ENCODE measurements at places on chromosomes 13 and 19. TPM values are rescaled to one million over a fixed set of nuclear protein-coding genes. Genes with fewer than 3 reads are reported as not detected.

Gene PRSS57
- total RNA-seq = not detected

Gene KRTDAP
- total RNA-seq = 2.0 TPM

Gene TRPM4
- 41.5 TPM for total RNA-seq

Gene ZNF471
- total RNA-seq = not detected

Gene MEIOSIN
- total RNA-seq = not detected

Gene SLC17A7
- total RNA-seq = 0.19 TPM

Gene MAG
- 2.1 TPM for total RNA-seq

Gene NRTN
- total RNA-seq = 5.4 TPM

DNA sequence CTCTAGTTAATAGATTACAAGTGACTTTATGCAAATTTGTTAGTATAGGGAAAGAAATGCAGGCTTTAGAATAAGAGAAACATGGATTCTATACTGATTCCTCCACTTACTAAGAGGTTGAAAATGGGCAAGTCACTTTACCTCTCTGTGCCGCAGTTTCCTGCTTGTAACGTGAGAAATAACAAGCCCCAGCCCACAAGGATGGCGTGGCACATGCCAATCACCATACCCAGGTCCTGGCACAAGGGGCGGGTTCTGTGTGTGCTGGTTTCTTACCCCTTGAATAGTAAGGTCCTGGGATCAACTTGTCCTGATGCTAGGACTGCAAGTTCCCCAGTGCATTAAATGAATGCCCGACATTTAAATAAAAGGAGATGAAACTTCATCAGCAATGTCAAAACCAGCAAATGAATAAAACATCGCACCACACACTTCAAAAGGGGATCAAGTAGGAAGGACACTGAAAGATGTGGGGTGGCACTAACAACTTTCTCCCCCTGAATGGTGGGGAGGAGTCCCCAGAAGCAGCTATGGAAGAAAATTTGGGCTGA is 7.9 kb upstream of the SIGLEC9 start:
- no peak for DNase-seq

DNA sequence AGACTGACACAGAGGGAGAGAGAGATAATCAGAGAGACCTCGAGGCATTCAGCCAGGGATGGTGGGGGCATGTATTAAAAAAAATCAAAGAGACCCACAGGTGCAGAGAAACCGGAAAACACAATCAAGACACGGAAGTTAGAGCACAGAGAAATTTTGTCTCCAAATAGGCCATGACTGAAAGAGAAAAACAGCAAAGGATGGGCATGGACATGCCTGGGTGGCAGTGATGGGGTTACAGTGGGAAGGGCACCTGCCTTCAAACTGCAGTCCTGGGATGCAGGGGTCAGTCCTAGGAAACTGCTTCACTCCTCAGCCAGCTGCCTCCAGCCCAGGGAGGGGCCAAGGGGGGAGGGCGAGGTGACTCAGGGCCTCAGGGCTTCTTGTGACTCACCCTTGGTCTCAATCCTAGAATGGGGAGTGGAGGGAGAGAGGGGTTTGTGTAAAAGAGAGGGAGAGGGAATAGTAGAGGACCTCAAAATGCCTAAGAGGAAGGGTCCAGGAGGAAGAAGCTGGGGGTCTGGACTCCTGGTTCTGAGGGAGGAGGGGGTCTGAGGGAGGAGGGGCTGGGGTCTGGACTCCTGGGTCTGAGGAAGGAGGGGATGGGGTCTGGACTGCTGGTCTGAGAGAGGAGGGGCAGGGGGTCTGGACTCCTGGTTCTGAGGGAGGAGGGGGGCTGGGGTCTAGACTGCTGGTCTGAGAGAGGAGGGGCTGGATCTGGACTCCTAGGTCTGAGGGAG is 3.6 kb upstream of the KCNN4 start:
- DNase-seq = no peak

DNA sequence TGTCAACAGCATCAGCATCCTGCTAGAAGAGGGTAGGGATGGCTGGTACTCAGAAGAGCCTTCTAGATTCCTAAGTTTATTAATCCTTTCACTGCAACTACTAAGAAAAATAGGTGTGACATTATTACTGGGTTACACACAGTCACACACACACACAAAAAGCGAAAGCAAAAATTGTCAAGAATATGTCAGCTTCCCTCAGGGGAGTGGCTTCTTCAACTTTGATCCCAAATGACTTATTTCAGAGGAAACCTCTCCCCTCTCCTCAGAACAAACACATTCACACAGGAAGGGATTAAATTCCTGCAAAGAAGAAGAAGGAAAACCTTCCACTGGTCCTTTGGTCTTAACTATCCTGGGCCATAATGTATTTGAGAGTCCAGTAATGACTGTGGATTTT is 20.1 kb upstream of the IGFL1 start:
- no peak for DNase-seq

GRCh38 chr19:6801485-6802086 is 29.1 kb downstream of the VAV1 start:
- DNase-seq = no peak

GRCh38 chr13:25169951-25170553 is 2.0 kb downstream of the AMER2 start:
- DNase-seq = no peak

- no peak for DNase-seq
Measured at GRCh38 chr13:27269114-27269665, 1.4 kb upstream of the RASL11A start.

DNA sequence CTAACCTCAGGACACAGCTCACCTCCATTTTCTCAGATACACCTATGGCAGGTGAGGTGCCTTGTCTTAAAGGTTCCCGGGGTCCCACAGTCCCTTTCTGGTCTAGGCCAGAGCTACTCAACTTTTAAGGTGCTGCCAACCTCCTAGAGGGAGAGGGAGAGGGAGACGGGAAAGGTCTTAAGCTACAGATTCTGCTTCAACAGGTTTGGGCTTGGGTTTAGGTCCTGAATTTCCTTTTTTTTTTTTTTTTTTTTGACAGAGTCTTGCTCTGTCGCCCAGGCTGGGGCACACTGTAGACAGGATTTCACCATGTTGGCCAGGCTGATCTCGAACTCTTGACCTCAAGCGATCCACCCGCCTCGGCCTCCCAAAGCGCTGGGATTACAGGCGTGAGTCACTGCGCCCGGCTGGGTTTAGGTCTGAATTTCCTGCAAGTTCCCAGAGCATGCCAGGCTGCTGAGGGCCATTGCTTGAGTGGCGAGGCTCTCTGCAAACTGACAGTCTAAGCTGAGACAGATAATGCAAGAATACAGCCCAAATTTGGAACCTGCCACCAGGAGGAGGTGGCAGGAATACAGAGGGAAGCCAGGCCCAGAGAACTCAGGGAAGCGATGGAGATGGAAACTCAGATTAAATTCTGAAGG is 7.8 kb upstream of the SYCN start:
- DNase-seq = no peak

- DNase-seq = no peak
Measured at GRCh38 chr19:51327066-51328001, 14.6 kb downstream of the VSIG10L start.

- DNase-seq = no peak
Measured at GRCh38 chr13:50198508-50198907, 183.3 kb downstream of the KCNRG start.

DNA sequence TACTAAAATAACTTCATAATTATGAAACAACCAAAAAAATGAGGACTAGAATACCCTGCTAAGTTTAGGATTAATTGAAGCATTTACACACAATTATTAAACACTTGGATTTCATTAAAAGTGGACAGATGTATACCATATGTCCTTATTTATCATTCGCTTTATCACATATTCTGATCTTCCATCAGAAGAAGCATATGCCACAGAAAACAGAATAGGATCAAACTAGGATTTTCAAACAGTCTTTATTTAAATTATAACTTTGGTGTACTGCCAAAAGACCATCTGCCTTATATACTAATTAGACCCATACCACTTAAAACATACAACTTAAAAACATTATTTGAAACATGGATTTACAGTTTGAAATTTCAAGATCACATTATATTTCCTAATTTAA is 727.1 kb upstream of the KLHL1 start:
- DNase-seq = no peak

DNA sequence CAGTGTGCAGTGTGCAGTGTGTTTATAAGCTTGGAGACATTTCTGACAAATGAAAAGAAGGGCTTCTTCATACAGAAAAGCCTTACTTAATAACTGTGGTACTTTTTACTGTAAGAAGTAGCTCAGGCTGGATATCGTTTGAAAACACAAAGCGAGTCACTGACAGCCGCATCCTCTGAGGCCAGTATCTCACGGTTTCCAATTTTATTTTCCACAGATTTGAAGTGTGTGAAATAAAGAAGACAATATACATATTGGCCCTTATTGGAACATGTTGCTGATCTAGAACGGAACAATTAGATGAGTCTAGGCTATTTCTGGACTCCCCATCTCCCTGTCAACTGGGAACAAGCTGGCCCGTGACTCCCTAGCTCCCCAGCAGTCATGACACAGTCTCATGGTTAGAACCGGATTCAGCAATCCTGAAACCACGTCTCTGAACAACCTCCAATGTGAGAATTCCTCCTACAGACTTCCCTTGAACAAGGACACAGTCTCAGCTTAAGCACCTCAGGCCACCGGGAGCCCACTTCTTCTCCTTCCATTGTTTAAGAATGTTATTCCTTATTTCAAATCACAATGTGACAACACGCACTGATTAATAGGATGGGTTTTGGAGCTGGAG is 484.5 kb downstream of the COG6 start:
- DNase-seq = no peak

DNA sequence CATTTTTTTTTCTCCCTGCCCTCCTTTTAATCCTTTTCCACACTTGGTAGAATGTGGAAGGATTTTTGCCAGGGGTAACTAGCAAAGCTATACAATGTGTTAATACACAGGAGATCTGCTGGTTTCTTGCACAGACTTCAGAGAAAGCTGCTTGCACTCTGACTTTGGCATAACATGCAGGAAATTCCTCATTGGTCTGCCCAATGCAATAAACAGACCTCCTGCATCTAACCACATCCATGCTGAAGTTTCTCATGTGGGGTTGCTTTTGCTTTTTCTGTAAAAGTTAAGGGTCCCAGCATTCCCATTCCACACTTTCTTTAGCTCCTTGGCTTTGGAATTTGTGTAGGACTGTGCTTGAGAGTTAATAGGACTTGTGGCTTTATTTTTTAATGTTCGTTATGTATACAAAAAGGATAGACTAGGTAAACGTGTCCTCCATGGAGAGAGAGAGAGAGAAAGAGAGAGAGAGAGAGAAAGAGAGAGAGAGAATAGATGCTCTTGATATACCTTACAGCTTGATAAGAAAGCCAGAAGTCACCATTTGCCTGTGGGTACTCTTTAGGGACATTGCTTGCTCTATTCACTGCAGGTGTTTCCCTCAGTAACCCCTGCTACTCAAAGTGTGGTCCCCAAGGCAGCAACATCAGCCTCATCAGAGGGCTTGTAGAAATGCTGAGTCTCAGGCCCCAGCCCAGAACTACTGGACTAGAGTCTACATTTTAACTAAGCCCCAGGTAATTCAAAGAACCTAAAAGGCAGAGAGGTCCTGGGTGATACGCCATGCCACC is 170.5 kb downstream of the SHISA2 start:
- no peak for DNase-seq

DNA sequence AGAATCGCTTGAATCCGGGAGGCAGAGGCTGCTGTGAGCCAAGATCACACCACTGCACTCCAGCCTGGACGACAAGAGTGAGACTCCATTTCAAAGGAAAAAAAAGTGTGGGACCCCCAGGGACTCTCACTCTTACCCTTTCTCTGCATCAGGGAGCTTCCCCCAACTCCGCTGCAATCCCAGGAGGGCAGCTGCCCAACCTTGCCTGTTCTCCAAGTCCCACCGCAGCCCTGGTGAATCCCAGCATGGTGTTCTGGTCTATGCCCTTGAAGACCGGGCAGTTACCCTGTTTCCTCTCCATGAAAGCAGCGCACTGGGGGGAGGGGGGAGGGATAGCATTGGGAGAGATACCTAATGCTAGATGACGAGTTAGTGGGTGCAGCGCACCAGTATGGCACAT is 35.7 kb upstream of the DPRX start:
- DNase-seq = no peak

DNA sequence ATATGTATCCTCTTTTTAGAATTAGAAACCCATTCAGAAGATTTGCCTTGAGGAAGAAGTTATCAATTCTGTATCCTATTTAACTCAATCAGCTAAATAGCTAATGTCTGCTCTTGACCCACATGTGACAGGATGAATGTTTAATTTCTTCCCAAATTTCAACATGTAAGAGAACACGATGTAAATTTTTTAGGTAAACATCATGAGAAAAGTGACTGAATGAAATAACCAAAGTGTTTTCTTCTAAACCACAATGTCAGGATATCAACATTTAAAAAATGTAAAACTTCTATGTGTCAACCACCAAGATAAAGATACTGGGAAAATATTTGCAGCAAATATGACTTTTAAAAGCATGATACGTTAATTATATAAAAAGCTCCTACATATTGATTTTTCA is 302.4 kb downstream of the DCT start:
- no peak for DNase-seq

DNA sequence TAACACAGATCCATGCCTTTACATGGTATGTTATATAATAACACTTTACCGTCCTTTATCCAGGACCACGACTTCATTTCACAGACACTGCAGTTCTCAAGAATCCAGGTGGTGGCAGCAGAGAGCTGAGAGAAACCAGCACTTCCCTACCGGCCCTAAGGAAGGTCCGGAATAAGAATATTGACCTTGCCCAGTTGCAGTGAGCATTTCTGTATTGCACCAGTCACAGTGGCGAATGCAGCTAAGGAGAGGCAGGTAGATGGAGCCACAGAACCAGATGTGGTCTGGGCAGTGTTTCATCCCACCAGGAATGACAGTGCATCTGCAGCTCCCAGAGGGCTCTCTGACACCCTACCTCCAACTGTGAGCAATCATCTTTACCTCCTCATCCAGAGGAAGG is 44.6 kb downstream of the ZNF787 start:
- DNase-seq = no peak

GRCh38 chr19:48859711-48860572 is 8.5 kb downstream of the PLEKHA4 start:
- no peak for DNase-seq

GRCh38 chr13:20867408-20867807 is 35.1 kb downstream of the XPO4 start:
- DNase-seq = no peak

- DNase-seq = no peak
Measured at GRCh38 chr13:26539738-26540292, 17.7 kb upstream of the WASF3 start.

DNA sequence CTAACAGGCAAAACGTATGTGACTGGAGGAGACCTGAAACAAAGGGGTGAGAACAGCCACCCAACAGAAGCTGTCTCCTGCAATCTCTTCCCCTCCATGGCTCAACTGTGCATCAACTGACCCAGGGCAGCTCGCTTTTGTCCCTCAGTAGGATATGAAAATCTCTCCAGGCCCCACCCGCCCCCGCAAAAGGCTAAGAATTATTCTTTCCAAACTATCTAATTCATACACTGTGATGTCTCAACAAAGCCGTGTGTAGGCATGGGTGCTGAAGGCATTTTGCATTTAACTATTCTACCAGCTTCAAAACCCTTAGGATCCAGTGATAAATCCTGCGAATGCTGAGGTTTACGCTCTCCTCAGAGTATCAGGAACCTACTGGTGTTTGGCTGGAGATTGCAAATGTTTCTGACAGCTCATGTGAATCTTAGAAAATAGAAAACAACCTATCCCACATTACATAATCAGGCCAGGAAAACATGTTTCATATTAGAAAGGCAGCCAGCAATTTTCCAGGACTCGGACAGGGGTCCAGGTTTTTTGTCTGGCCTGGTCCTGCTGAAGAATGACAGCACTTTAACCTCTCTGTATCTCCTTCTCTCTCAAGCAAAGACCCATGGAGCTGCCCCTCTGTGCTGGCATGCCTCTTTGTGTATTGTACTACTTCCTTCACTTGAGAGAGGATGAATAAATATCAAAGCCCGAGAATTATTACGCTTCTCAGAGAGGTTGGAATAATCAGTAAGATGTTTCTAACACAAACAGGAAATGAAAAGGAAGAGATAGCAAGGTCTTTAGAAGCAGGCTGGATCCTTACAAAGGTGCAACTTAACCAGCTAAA is 17.3 kb downstream of the DHRS12 start:
- no peak for DNase-seq
